ENCODE measurements at places on chromosomes 1 and 21. TPM values are rescaled to one million over a fixed set of nuclear protein-coding genes. Genes with fewer than 3 reads are reported as not detected.

GRCh38 chr1:58089898-58090534 is 456.5 kb downstream of the OMA1 start:
- no peaks in the 10 kb centered on the region for H3K36me3 ChIP-seq
- H3K4me3 ChIP-seq = no peak overlapping the region
- no peak for DNase-seq
- no peaks in the 10 kb centered on the region for H3K27me3 ChIP-seq
- no peak overlapping the region for H3K27ac ChIP-seq

GRCh38 chr1:60963167-60963940 is 119.0 kb upstream of the NFIA start:
- H3K36me3 ChIP-seq = no peaks in the 10 kb centered on the region
- no peak overlapping the region for H3K4me3 ChIP-seq
- no peaks in the 10 kb centered on the region for H3K4me1 ChIP-seq
- H3K27ac ChIP-seq = no peak overlapping the region

DNA sequence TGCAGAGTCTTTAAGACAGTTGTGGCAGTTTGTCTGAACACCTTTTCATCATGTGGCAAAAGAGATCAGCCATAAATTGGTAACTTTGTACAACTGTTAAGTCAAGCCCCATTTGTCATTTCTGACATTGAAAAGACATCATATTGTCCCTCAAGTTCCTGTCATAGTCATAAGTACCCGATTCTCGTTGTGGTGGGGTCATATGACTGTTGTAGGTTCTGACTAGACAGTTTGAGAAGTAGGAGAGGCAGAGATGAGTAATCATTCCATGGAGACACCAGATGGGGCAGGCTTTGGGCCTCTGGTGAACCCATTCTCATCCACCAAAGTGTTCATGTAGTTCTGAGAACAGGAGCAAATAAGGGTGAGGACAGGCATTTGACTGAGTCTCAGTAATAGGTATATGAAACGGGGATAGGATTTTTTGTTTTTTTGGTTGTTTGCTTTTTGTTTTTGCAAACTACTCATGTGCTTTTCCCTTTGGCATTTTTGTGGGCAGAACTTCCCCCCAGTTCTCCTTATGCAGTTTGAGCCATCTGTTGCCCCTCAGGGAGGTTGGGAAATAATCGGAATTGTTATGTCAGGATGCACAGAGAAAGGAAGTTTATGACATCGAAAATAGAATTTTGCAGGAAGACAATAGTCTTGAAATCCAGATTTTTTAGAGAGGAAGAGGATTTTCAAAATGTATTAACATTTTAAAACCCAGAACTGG is 86.9 kb upstream of the KCNE2 start:
- H3K27me3 ChIP-seq = peaks cover 3% of the 10 kb centered on the region
- no peak overlapping the region for H3K27ac ChIP-seq
- H3K4me3 ChIP-seq = no peak overlapping the region
- no peaks in the 10 kb centered on the region for H3K4me1 ChIP-seq
- no peaks in the 10 kb centered on the region for H3K36me3 ChIP-seq

DNA sequence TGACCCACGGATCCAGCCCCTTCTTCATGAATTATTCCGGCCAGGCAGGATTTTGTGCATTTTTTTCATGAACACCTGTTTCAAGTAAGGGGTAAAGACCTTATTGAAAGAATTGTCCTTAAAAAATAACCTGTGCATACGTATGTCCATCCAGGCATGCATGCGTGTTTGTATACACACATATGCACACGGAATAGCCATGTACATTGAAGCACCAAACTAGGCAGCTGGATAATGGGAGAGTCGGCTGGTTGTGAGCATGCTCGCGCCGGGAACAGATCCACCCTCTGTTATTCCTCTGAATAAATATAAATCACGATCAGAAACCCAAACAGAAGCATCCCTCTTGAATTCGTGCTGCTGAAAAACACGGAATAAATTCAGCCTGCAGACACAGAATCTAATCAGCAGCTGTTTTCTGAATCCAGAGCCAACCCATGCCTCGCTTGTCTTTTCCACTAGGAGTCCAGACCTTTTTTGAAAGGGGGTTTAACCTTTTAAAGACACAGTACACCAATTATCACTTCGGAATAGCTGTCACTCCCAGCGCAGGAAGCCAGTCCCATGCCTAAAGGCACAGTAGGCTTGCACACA is at the start of gene HIVEP3:
TSS of gene HIVEP3 (minus strand) at position 473 of the 594 bp plus-strand sequence.
- peaks cover 69% of the 10 kb centered on the region for H3K4me1 ChIP-seq
- no peak for DNase-seq
- H3K27ac ChIP-seq = peak within 1 kb of the TSS; percentile 65

DNA sequence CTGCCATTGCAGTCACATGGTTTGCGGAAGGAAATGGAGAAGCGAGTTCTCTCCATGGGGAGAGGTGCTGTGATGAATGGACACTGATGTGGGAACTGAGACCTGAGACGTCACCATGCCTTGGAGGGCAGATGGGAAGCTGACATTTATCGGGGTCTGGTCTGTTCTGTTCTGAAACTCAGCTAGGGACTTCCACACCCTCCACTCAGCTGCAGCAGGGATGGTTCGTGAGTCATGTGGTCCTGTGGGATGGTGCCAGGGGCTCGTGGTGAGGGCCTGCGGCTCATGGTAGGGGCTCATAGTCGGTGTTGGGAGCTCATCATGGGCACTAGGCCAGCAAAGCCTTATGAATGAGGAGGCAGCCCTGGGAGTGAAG is 6.1 kb downstream of the GPR137B start:
- H3K36me3 ChIP-seq = no peaks in the 10 kb centered on the region
- H3K27ac ChIP-seq = no peak overlapping the region
- H3K27me3 ChIP-seq = no peaks in the 10 kb centered on the region
- no peak for DNase-seq
- peaks cover 17% of the 10 kb centered on the region for H3K4me1 ChIP-seq

- peaks cover 75% of the 10 kb centered on the region for H3K4me1 ChIP-seq
- H3K27ac ChIP-seq = peak overlapping the region; percentile 62
- H3K27me3 ChIP-seq = no peaks in the 10 kb centered on the region
These were observed 2.3 kb downstream of the FGR start for GRCh38 chr1:27632387-27633297.

DNA sequence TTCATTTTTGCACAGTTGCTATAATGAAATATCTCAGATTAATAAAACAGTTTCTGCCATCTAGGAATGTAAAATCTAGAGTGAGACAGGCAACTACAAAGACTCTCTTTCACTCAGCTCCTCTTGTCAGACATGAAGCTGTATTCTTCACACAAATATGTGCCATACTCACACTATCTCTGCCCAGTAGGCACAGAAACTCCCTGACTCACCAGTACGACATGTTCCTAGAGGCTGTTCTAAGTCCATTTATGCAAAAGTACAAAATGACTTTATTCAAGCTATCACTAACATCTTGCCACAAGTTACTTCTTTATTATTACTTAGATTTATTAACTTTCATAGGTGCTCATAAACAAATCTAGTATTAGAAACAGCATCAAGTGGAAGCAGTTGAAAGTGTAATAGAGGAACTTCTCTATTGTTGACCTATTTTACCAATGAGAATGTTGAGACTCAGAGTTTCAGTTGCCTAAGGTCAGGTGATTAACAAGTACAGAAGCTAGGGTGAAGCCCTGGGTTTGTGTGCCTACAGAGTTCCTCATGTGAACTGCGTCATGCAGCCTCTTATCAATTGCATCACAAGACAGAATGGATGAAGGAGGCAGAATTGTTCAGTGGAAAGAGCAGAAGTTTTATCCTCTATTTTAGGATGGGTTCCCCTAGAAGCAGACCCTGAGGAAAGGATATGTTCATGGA is 98.9 kb downstream of the RGS2 start:
- H3K4me3 ChIP-seq = no peak overlapping the region
- no peak for DNase-seq
- H3K27ac ChIP-seq = no peak overlapping the region
- H3K36me3 ChIP-seq = no peaks in the 10 kb centered on the region
- no peaks in the 10 kb centered on the region for H3K4me1 ChIP-seq

GRCh38 chr1:162138599-162139181 is 69.2 kb downstream of the NOS1AP start:
- no peaks in the 10 kb centered on the region for H3K36me3 ChIP-seq
- H3K4me1 ChIP-seq = no peaks in the 10 kb centered on the region
- H3K4me3 ChIP-seq = no peak overlapping the region
- no peaks in the 10 kb centered on the region for H3K27me3 ChIP-seq
- H3K27ac ChIP-seq = no peak overlapping the region

- H3K27ac ChIP-seq = no peak overlapping the region
- peaks cover 26% of the 10 kb centered on the region for H3K4me1 ChIP-seq
- no peaks in the 10 kb centered on the region for H3K36me3 ChIP-seq
- no peak for DNase-seq
- H3K27me3 ChIP-seq = no peaks in the 10 kb centered on the region
- no peak overlapping the region for H3K4me3 ChIP-seq
These were observed 4.6 kb downstream of the CD244 start for GRCh38 chr1:160858097-160858496.

DNA sequence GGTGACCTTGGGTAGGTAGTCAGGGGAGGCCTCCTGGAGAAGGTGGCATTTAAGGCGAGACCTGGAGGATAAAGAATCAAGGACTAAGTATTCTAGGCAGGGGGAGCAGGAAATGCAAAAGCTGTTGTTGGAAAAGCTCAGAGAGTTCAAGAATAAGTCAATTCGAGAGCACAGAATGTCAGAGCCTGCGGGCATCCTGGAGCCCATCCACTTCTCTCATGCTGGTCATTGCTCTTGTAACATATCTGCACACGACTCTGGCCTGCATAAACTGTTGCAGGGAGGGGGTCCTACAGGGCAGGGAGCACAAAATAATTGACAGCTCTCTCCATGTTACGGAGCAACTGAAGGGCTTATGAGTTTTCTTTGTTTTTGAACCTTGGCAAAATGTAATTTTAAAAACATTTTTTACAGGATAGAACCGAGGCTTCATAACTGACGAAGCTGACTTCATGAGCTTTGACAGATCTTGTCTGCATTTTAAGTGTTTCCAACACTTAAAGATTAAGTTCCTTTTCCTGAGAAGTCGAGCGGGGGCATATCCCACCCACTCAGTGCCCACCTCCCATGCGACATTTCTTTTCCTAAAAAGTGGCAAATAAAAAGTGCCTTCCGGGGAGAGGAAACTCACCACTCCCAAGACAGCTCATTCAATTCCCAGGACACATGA is 4.2 kb downstream of the PLA2G5 start:
- H3K36me3 ChIP-seq = no peaks in the 10 kb centered on the region
- H3K4me3 ChIP-seq = no peak overlapping the region
- no peak for DNase-seq
- H3K27me3 ChIP-seq = no peaks in the 10 kb centered on the region
- H3K4me1 ChIP-seq = no peaks in the 10 kb centered on the region
- no peak overlapping the region for H3K27ac ChIP-seq

DNA sequence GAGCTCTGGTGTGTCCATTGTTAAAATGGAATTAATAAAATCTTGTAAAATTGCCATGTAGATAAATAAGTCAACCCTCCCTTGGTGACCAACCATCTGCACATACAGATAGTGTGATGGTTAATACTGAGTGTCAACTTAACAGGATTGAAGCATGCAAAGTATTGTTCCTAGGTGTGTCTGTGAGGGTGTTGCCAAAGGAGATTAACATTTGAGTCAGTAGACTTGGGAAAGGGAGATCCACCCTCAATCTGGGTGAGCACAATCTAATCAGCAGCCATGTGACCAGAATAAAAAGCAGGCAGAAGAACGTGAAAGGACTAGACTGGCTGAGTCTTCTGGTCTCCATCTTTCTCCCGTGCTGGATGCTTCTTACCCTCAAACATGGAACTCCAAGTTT is 174.8 kb downstream of the LTN1 start:
- H3K36me3 ChIP-seq = no peaks in the 10 kb centered on the region
- H3K4me1 ChIP-seq = no peaks in the 10 kb centered on the region
- H3K4me3 ChIP-seq = no peak overlapping the region
- no peak for DNase-seq
- no peaks in the 10 kb centered on the region for H3K27me3 ChIP-seq
- no peak overlapping the region for H3K27ac ChIP-seq

- no peaks in the 10 kb centered on the region for H3K27me3 ChIP-seq
- no peak for DNase-seq
- no peaks in the 10 kb centered on the region for H3K4me1 ChIP-seq
- H3K36me3 ChIP-seq = no peaks in the 10 kb centered on the region
- no peak overlapping the region for H3K4me3 ChIP-seq
These were observed 21.3 kb downstream of the SLC44A5 start for GRCh38 chr1:75589637-75590036.

GRCh38 chr1:3029991-3030662 is 8.9 kb downstream of the ACTRT2 start:
- no peak overlapping the region for H3K4me3 ChIP-seq
- peaks cover 27% of the 10 kb centered on the region for H3K4me1 ChIP-seq
- no peak overlapping the region for H3K27ac ChIP-seq
- no peaks in the 10 kb centered on the region for H3K27me3 ChIP-seq
- no peaks in the 10 kb centered on the region for H3K36me3 ChIP-seq

DNA sequence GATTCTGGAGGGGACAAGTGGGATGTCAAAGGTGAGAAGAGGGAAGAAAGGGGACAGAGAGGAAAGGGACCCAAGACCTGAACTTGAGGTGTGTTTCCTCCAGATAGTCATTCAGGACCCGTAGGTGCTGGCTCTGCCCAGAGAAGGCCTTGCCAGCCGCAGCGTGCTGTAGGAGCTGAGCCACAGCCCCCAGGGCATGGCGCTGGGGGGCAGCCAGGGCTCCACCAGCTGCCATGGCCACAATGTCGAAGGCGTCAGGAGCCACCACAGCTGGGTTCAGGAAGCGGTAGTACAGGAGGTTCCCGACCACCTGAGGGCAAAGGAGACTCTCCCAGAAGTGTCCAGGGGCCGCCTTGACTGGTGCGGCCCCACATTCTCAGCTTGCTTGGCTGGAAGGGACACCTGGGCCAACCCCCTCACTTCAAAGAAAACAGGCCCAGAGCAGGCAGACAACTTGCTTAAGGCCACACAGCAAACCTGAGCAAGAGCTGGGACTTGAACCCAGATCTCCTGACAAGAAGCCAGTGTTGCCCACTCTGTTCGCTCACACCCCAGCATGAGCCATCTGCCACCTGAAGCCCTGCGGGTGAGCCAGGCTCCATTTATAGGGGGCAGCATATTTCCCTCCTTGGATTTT is 34.0 kb upstream of the MEF2D start:
- no peak overlapping the region for H3K27ac ChIP-seq
- H3K27me3 ChIP-seq = no peaks in the 10 kb centered on the region
- no peaks in the 10 kb centered on the region for H3K36me3 ChIP-seq
- H3K4me1 ChIP-seq = no peaks in the 10 kb centered on the region
- DNase-seq = no peak

GJB3 gene
- not detected for total RNA-seq

CDCA8 gene
- 0.61 TPM for total RNA-seq

DAB1 gene
- total RNA-seq = 1.5 TPM

HMGCS2 gene
- not detected for total RNA-seq

FAM78B gene
- 0.22 TPM for total RNA-seq
